SW 1271 (cell line): ENCODE measurements at places on chromosomes 3 and 15.

DNA sequence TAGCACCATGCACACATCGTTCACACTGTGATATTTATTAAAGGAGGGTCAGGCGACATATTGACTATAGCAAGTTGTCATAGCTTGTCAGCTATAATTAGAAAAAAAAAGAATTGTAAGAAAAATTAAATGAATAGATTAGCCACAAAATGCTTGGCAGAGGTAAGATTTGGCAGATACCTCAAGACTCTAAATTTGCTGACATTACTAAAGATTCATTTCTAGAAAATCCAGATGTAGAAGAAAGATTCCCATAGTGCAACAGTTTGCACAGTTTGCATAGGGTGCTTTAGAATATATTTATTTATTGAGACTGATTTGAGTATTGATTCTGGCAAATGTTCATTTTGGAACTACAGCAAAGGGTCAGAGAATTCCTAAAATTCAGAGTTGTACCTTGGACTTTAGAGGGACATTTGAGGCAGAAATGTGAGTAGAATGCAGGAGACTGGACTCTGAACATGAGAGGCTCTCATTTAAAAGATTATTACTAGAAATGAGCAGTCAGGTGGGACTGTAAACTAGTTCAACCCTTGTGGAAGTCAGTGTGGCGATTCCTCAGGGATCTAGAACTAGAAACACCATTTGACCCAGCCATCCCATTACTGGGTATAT, 102.0 kb upstream of the BHLHE40 start:
- no peak for DNase-seq

GRCh38 chr3:159929171-159930141, 59.2 kb upstream of the IL12A start:
- no peak for DNase-seq

DNA sequence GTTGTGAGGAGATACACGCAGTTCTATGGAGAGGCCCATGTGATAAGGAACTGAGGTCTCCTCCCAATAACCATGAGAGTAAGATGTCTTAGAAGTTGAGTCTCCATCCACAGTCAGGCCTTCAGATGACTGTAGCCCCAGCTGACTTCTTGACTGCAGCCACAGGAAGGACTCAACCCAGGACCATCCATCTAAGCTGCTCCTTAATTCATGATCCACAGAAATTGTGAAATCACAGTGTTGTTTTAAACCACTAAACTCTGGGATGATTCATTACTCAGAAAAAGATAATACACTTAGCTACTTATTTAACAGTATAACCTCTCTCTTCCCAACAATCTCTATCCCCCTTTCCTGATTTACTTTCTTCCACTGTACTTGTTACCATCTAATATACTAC, 173.3 kb downstream of the ALDH1A2 start:
- no peak for DNase-seq

GRCh38 chr3:57170946-57171345, 5.8 kb upstream of the IL17RD start:
- no peak for DNase-seq

- DNase-seq, result peak; percentile 42
Observed at GRCh38 chr3:127694467-127695215, 21.9 kb downstream of the ABTB1 start.
